Right atrium auricular region (tissue), 2 donors: ENCODE measurements at places on chromosomes 4 and X. TPM values are rescaled to one million over a fixed set of nuclear protein-coding genes. Genes with fewer than 3 reads are reported as not detected.
A peak's percentile ranks its signal among the peaks of the same experiment; 100 is the strongest.

DNA sequence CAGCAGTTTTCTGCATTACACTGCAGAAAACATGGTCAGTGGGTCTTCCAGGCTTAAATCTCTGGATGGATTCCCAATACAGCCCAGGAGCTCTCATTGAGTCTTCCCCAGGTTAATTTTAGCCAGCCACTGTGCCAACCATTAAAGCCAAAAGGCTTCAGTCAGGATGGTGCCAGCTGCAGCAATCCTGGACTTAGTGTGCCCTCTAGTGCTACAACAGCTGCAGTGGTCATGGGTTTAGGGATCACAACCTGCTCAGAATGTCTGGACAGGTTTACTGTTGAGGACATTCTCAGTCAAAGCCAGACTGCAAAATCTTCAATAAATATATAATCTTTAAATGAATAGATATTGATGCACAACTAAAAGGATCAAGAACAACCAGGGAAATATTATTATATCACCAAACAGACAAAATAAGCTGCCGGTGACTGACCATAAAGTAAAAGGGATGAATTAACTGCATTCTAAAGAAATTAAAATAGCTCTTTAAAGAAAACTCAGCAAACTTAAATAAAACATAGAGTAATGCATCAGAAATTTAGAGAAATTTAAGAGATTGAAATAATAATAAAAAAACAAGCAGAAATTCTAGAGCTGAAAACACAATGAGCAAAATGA, 639.9 kb downstream of the SPOCK3 start:
- DNase-seq: no peak
- no peaks in the 10 kb centered on the region for H3K36me3 ChIP-seq
- no peak overlapping the region for H3K27ac ChIP-seq
- no peak overlapping the region for H3K4me3 ChIP-seq
- H3K4me1 ChIP-seq: no peaks in the 10 kb centered on the region
- H3K27me3 ChIP-seq: no peaks in the 10 kb centered on the region

GRCh38 chr4:12615822-12616221, 868.3 kb downstream of the RAB28 start:
- no peaks in the 10 kb centered on the region for H3K4me1 ChIP-seq
- H3K36me3 ChIP-seq: no peaks in the 10 kb centered on the region
- DNase-seq: no peak
- no peaks in the 10 kb centered on the region for H3K27me3 ChIP-seq

GRCh38 chr4:123401271-123402120, 4.9 kb downstream of the SPRY1 start:
- no peaks in the 10 kb centered on the region for H3K4me1 ChIP-seq
- H3K36me3 ChIP-seq: peaks cover 76% of the 10 kb centered on the region
- H3K27ac ChIP-seq: peak overlapping the region; percentile 96
- DNase-seq: peak; percentile 60
- H3K27me3 ChIP-seq: no peaks in the 10 kb centered on the region
- peak overlapping the region; percentile 74 for H3K4me3 ChIP-seq

GRCh38 chr4:154982187-154983047, 201.3 kb downstream of the RBM46 start:
- H3K27me3 ChIP-seq: no peaks in the 10 kb centered on the region
- no peak overlapping the region for H3K27ac ChIP-seq
- no peaks in the 10 kb centered on the region for H3K4me1 ChIP-seq
- H3K36me3 ChIP-seq: no peaks in the 10 kb centered on the region
- H3K4me3 ChIP-seq: no peak overlapping the region

GRCh38 chr4:55445921-55446577, 50.3 kb downstream of the TMEM165 start:
- no peak overlapping the region for H3K27ac ChIP-seq
- no peaks in the 10 kb centered on the region for H3K4me1 ChIP-seq
- no peak overlapping the region for H3K4me3 ChIP-seq
- no peaks in the 10 kb centered on the region for H3K27me3 ChIP-seq

GRCh38 chrX:115067812-115068211, 50.4 kb upstream of the IL13RA2 start:
- no peak overlapping the region for H3K27ac ChIP-seq
- H3K36me3 ChIP-seq: no peaks in the 10 kb centered on the region
- no peaks in the 10 kb centered on the region for H3K4me1 ChIP-seq
- no peak for DNase-seq
- no peaks in the 10 kb centered on the region for H3K27me3 ChIP-seq

- DNase-seq: no peak
- H3K27ac ChIP-seq: no peak overlapping the region
- no peaks in the 10 kb centered on the region for H3K36me3 ChIP-seq
- H3K4me3 ChIP-seq: no peak overlapping the region
- no peaks in the 10 kb centered on the region for H3K27me3 ChIP-seq
Measured at GRCh38 chr4:113050371-113050755, 910 bp downstream of the ANK2 start.

The TGIF2LX gene
- not detected for total RNA-seq

- H3K4me3 ChIP-seq: no peak overlapping the region
- no peak overlapping the region for H3K27ac ChIP-seq
- H3K27me3 ChIP-seq: no peaks in the 10 kb centered on the region
- no peaks in the 10 kb centered on the region for H3K4me1 ChIP-seq
- H3K36me3 ChIP-seq: no peaks in the 10 kb centered on the region
- no peak for DNase-seq
Measured at GRCh38 chr4:14961292-14961691, 41.0 kb upstream of the CPEB2 start.

GRCh38 chr4:147526272-147526654, 45.4 kb downstream of the EDNRA start:
- peak overlapping the region; percentile 79 for H3K27ac ChIP-seq
- no peak for DNase-seq
- peaks cover 20% of the 10 kb centered on the region for H3K4me1 ChIP-seq
- no peak overlapping the region for H3K4me3 ChIP-seq

- no peaks in the 10 kb centered on the region for H3K27me3 ChIP-seq
- H3K4me1 ChIP-seq: no peaks in the 10 kb centered on the region
- peaks cover 28% of the 10 kb centered on the region for H3K36me3 ChIP-seq
- no peak overlapping the region for H3K4me3 ChIP-seq
Measured at GRCh38 chr4:15600176-15600575, 55.0 kb downstream of the FBXL5 start.

- H3K27ac ChIP-seq: no peak overlapping the region
- no peak overlapping the region for H3K4me3 ChIP-seq
- no peaks in the 10 kb centered on the region for H3K4me1 ChIP-seq
- no peak for DNase-seq
- H3K27me3 ChIP-seq: no peaks in the 10 kb centered on the region
- H3K36me3 ChIP-seq: no peaks in the 10 kb centered on the region
Measured at GRCh38 chr4:99585516-99585915, 10.9 kb downstream of the MTTP start.

GRCh38 chrX:51955200-51955599, 61.8 kb downstream of the MAGED1 start:
- no peaks in the 10 kb centered on the region for H3K36me3 ChIP-seq
- DNase-seq: no peak
- no peak overlapping the region for H3K27ac ChIP-seq
- H3K4me1 ChIP-seq: no peaks in the 10 kb centered on the region
- H3K27me3 ChIP-seq: no peaks in the 10 kb centered on the region
- no peak overlapping the region for H3K4me3 ChIP-seq

GRCh38 chrX:73561801-73562200, 1.2 kb upstream of the CHIC1 start:
- H3K4me3 ChIP-seq: no peak overlapping the region
- no peaks in the 10 kb centered on the region for H3K4me1 ChIP-seq
- no peaks in the 10 kb centered on the region for H3K27me3 ChIP-seq

The SPANXD gene
- not detected for total RNA-seq
